IMR-90 (cell line): ENCODE measurements at places on chromosomes 16 and 17. TPM values are rescaled to one million over a fixed set of nuclear protein-coding genes. Genes with fewer than 3 reads are reported as not detected.

Gene DNAH9
- not detected in 2 replicates for total RNA-seq

Gene CCL1
- not detected in 2 replicates for total RNA-seq

Gene CDK5R1
- total RNA-seq: 0.36 and 0.56 TPM in 2 replicates

Gene LRRC75A
- total RNA-seq: 0.56 and 0.72 TPM in 2 replicates

Gene PIPOX
- total RNA-seq: 1.1 and 1.3 TPM in 2 replicates

Gene CCL17
- total RNA-seq: not detected in 2 replicates

Gene ASB16
- total RNA-seq: not detected in 2 replicates

Gene CCL16
- total RNA-seq: not detected in 2 replicates

Gene TNFRSF17
- not detected in 2 replicates for total RNA-seq

Gene ENGASE
- 2.5 and 3.9 TPM in 2 replicates for total RNA-seq

Gene CNGB1
- total RNA-seq: not detected in 2 replicates

Gene CRYBA1
- total RNA-seq: not detected in 2 replicates

- no peak overlapping the region for H3K4me3 ChIP-seq
- no peaks in the 10 kb centered on the region for H3K36me3 ChIP-seq
- peaks cover 13% of the 10 kb centered on the region for H3K4me1 ChIP-seq
- peak; percentile 99 for DNase-seq
- no peaks in the 10 kb centered on the region for H3K27me3 ChIP-seq
Measured at GRCh38 chr17:42428141-42428944, 5.3 kb upstream of the CAVIN1 start.

DNA sequence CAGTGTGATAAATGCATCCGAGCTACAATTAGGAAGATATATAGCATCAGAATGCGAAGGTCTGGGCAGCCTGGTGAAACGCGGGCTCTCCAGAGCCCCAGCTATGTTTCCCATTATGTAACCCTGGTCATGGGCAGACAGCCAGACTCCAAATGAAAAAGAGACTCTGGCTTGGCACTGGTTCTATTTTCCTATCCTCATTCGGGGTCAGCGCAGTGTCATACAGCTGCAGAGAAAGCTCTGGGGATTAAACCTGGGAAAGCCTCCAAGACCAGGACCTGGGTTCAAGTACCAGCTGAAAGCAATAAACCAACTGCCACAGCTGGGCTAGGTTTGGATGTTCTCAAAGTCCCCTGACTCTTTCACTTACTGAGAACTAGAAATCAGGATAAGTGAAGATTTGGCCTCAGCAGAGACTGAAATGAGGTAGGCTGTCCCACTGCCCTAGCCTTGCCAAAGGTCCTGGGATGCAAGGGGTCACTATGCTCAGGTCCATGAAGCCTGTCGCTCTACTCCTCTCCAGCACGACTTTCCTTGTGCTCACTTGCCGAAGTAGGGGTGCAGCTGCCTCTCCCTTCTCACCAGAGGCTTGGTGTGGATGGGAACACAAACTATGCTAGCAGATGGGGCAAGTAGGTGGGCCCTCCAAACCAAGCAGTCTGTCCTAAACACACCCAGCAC, 123.8 kb downstream of the SMG6 start:
- DNase-seq: peak; percentile 98
- H3K27me3 ChIP-seq: no peaks in the 10 kb centered on the region
- H3K4me1 ChIP-seq: peaks cover 65% of the 10 kb centered on the region
- H3K27ac ChIP-seq: peak overlapping the region; percentile 89
- H3K36me3 ChIP-seq: peaks cover 4% of the 10 kb centered on the region

- no peak overlapping the region for H3K4me3 ChIP-seq
- H3K27me3 ChIP-seq: no peaks in the 10 kb centered on the region
- H3K27ac ChIP-seq: no peak overlapping the region
- H3K36me3 ChIP-seq: no peaks in the 10 kb centered on the region; the same call in 1 of the 2 replicates
- H3K4me1 ChIP-seq: no peaks in the 10 kb centered on the region
Measured at GRCh38 chr16:27646806-27647205, 96.9 kb downstream of the KATNIP start.

- H3K27me3 ChIP-seq: no peaks in the 10 kb centered on the region
- no peaks in the 10 kb centered on the region for H3K4me1 ChIP-seq
- peak; percentile 75 for DNase-seq
- H3K4me3 ChIP-seq: no peak overlapping the region
Measured at GRCh38 chr17:8922451-8922850, 43.1 kb downstream of the PIK3R5 start.

DNA sequence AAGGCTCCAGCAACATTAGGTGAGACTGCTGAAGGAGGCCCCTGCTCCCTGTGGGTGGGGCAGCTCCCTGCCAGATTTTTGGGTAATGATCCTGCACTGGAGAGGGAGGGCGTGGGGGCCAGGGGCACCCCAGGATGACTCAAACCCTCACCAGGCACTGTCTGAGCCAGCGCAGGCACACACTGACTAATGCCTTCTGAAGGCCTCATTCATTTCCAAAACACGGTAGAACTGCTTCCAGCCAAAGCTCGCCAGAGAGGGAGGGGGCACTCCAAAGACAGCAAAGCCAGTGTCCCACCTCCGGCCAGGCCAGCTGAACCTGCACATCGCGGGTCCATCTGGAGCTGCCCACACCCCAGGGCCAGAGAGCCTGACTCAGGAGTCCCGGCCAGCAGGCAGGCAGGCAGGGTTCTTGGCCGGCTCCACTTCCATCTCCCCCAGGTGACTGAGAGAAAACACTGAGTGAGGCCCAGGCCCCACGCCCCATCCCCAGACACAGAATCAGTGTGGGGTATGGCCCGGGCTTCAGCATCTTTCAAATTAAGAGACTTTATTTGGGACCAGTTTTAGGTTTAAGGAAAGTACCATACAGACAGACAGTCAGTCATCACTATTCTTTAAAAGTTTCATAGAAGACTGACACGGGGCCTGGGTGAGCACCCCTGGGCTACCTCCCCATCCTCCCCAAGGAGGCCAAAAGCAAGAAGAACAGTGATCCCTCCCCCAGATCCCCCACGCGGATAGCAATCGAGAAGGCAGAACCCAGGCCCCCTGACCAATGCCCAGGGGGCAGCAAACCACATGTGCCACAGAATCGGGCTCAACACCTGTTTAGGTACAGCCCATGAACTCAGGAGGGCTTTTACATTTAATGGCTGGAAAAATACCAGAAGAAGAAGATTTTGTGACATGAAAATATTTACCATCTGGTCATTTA, 2.3 kb downstream of the PIEZO1 start:
- no peaks in the 10 kb centered on the region for H3K27me3 ChIP-seq
- DNase-seq: peak; percentile 84
- peak overlapping the region; percentile 82 for H3K27ac ChIP-seq
- H3K36me3 ChIP-seq: no peaks in the 10 kb centered on the region
- peaks cover 47% of the 10 kb centered on the region for H3K4me1 ChIP-seq

- H3K27me3 ChIP-seq: peaks cover 37% of the 10 kb centered on the region
- no peaks in the 10 kb centered on the region for H3K4me1 ChIP-seq
- no peak overlapping the region for H3K27ac ChIP-seq
- no peak for DNase-seq
- H3K4me3 ChIP-seq: no peak overlapping the region
Measured at GRCh38 chr16:1079786-1080525, 7.4 kb downstream of the SSTR5 start.

DNA sequence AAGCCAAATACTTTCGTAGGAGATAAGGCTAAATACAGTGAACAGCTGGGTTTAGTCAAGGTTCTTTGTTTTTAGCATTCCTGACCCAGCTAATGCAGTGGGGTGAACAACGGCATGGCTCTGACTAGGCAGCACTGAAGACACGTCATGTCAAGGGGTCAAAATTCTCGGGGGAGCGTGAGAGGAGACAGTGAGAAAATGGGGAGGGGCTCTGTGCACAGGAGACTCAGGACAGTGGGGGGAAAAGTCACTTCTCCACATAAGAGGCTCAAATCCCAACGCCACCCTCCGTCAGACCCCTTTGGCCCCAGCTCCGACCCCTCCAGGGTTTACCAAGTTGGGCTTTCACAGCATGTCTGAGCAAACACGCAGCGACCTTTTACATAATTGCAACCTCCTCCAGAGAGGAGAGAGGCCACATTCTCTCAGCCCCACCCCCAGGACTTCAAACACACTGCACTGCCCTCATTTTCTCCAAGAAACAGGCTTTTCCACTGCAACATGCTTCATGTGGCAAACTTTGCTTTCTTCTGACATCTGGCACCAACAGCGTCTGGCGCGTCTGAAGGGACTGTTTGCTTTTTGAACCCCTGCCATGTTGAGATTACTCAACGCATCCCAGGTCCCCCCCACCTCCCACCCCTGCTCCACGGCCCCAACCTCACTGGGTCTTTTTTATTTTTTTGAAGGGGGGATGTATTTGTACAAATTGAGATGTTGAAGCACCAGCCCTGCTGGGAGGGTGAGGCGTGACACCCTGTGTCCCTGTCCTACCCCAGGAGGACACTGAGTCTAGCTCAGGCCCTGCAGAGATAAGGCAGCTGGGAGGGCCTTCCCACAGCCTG, 30.0 kb downstream of the AXIN2 start:
- H3K27ac ChIP-seq: peak overlapping the region; percentile 63; the same call in 1 of the 2 replicates
- H3K4me3 ChIP-seq: no peak overlapping the region
- no peaks in the 10 kb centered on the region for H3K27me3 ChIP-seq
- H3K36me3 ChIP-seq: peaks cover 19% of the 10 kb centered on the region; the same call in 1 of the 2 replicates

GRCh38 chr17:75124041-75124818, 7.3 kb downstream of the NT5C start:
- no peak overlapping the region for H3K4me3 ChIP-seq
- 0 out of 2 replicates have a peak, but pooled peaks cover 2% of the 10 kb centered on the region for H3K4me1 ChIP-seq
- H3K36me3 ChIP-seq: peaks cover 12% of the 10 kb centered on the region
- H3K27me3 ChIP-seq: no peaks in the 10 kb centered on the region
- peak; percentile 18 for DNase-seq

DNA sequence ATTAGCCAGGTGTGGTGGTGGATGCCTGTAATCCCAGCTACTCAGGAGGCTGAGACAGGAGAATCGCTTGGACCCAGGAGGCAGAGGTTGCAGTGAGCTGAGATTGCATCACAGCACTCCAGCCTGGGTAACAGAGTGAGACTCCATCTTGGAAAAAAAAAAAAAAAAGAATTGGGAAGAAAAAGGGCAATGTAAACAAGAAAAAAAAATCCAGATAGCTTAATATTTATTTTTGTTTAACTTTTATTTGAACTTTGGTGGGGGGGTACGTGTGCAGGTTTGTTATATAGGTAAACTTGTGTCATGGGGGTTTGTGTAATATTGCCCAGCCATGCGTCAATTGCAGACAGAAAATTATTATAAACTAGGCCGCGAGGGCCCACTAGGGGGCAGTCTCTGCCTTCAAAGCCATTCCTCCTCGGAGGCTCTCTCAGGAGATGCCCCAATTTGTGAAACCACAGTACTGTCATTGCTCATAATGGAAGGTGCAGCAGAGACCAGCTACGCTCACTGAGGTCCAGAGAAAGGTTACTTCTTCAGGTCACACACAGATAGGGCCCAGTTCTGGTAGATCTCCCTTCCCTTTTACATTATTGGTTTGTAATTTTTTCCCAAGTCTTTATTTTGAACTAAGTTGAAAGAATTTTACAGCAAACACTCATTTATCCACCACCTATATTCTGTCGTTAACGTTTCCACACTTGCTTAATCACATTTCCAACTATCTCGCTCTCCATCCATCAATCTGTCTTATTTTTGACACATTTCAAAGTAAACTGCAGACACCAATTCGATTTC, 206.2 kb downstream of the PRKCB start:
- H3K27me3 ChIP-seq: no peaks in the 10 kb centered on the region
- H3K36me3 ChIP-seq: no peaks in the 10 kb centered on the region
- H3K4me3 ChIP-seq: no peak overlapping the region
- no peaks in the 10 kb centered on the region for H3K4me1 ChIP-seq
- DNase-seq: peak; percentile 48

DNA sequence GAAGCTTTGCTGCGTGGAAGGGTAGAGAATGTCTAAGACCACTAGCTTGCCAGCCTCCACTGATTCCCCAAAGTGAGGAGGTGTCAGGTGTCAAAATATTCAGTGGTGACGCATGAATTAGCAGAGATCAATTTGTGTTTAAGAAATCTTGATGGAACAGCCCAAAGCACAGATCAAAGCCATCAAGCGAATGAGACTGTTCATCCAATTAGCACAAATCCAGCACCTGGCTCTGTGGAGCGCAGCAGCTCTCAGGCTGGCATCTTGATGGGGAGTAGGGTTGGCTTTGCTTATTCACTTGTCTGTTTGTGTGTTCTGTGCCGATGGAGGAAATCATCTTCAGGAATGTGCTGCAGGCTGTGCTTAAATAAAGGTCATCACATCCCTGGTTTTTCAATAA, 456.8 kb upstream of the CCL2 start:
- H3K36me3 ChIP-seq: no peaks in the 10 kb centered on the region
- no peak for DNase-seq
- no peak overlapping the region for H3K4me3 ChIP-seq
- no peaks in the 10 kb centered on the region for H3K27me3 ChIP-seq

DNA sequence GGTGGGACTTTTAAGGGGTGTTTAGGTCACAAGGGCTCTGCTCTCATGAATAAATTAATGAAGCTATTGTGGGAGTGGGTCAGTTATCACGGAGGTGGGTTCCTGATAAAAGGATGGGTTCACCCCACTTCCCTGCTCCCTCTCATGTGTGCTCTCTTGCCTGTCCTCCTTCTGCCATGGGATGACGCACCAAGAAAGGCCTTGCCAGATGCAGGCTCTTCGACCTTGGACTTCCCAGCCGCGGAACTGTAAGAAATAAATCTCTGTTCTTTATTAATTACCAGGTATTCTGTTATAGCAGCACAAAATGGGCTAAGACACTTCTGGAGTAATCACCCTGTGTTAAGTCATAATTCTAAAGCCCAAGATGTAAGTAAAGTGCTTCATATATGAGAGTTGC, 141.5 kb downstream of the ASIC2 start:
- no peak overlapping the region for H3K27ac ChIP-seq
- no peaks in the 10 kb centered on the region for H3K36me3 ChIP-seq
- no peaks in the 10 kb centered on the region for H3K4me1 ChIP-seq
- no peaks in the 10 kb centered on the region; the same call in 1 of the 2 replicates for H3K27me3 ChIP-seq

- H3K27ac ChIP-seq: no peak overlapping the region
- no peaks in the 10 kb centered on the region for H3K36me3 ChIP-seq
- no peak for DNase-seq
- peaks cover 30% of the 10 kb centered on the region for H3K4me1 ChIP-seq
- no peaks in the 10 kb centered on the region for H3K27me3 ChIP-seq
Measured at GRCh38 chr17:44604768-44605485, 47.6 kb downstream of the FZD2 start.

GRCh38 chr17:49748223-49748622, 15.7 kb downstream of the FAM117A start:
- H3K27me3 ChIP-seq: peaks cover 1% of the 10 kb centered on the region; the same call in 1 of the 2 replicates
- no peaks in the 10 kb centered on the region for H3K36me3 ChIP-seq
- no peak overlapping the region for H3K4me3 ChIP-seq
- no peak for DNase-seq
- no peak overlapping the region for H3K27ac ChIP-seq

GRCh38 chr17:61426482-61427304, 25.5 kb upstream of the TBX4 start:
- peak; percentile 79 for DNase-seq
- H3K27ac ChIP-seq: no peak overlapping the region
- H3K4me1 ChIP-seq: peaks cover 3% of the 10 kb centered on the region
- peaks cover 8% of the 10 kb centered on the region for H3K27me3 ChIP-seq

DNA sequence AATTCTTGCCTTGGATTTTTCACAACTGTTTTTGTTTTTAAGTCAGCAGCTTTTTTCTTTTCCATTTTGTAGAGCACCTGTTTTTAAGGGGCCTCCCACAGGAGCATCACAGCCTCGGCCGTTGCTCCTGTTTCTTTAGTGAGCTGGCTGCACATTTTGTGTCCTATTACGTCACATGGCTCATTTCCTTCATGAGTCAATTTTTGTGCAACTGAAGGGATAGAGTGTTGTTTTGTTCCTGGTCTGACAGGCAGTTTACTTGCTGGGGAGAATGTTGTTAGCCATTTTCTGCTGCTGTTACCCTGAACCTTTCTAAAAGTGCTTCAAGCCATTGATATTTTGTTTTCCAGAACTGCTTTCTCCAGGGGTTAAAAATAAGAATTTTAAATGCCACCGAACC, 45.0 kb upstream of the CRISPLD2 start:
- no peak overlapping the region for H3K27ac ChIP-seq
- no peaks in the 10 kb centered on the region for H3K27me3 ChIP-seq
- peaks cover 54% of the 10 kb centered on the region for H3K36me3 ChIP-seq
- peak; percentile 98 for DNase-seq
- peaks cover 6% of the 10 kb centered on the region for H3K4me1 ChIP-seq
